Inflammatory macrophage treated with lipopolysaccharide for 4 hours (primary cell): ENCODE measurements at places on chromosomes 2 and 18.
A peak's percentile ranks its signal among the peaks of the same experiment; 100 is the strongest.

GRCh38 chr2:19195661-19196060 lies 162.8 kb downstream of the OSR1 start:
- no peak for DNase-seq

DNA sequence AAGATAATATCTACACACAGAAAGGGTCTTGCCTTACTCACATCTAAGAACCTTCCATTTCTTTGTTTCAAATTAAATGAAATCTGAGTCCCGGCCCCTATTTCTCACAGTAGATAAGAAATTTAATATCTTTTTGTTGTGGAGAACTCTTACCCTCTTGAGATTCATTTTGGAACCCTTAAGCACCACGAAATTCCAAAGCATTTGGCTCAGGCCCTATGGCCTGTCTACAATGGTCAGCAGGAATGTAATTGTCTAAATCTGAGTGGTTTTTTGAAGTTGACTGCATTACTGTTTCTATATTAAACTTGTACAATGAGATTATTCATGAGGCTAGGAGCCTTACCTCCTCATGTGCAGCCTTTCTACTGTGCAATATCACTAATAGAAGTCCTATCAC lies 723.3 kb downstream of the TSN start:
- no peak for DNase-seq

DNA sequence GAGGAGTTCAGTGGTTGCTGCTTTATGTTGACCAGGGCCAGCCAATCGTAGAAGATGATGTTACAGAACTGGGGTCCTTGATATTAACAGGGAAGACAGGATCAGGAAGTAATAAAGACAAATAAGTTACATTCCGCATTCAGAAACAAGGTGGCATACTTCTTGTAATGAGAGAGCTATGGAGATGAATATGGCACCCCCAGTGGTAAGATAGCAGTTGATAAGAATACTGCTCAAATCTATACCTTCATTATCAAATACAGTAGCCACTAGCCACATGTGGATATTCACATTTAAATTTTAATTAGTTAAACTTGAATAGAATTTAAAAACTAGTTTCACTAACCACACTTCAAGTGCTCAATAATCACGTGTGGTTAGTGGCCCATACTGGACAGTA lies 290.4 kb upstream of the RBMS1 start:
- no peak for DNase-seq

DNA sequence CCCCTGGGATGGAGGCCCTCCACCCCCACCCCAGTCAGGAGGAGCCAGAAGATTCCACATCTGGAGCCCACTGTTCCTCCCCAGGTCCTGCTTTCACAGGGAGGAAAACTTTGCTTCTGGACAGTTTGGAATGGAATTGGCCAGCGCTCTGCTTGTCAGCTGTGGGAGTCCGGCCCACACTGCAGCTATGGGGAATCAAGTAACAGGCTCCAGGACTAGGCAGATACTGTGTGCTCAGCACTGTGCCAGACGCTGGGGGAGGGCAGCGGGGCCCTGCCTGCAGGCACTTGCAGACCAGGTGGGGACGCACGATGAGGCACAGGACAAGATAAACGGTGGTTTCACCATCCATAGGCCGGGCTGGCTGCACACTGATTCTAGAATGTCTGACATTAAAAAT lies 114.0 kb downstream of the STPG4 start:
- DNase-seq = no peak

DNA sequence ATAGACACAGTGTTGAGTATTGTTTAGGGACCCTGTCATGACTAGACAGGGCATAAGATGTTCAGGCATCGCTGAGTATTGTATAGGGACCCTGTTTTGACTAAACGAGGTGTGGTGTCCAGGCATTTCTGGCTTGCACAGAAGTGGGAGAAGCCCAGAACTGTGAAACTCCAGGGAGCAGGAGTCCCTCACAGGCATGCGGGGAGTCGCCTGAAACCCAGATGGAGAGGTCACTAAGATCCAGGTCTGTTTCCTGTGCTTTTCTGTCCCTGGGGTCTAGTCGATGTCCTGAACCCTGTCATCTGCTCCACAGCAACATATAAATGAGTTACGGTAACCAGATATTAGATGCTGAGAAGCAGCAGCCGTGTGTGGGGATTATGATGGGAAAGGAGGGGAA lies 469.0 kb upstream of the SALL3 start:
- DNase-seq = no peak

GRCh38 chr2:111634995-111635538 lies 248.9 kb downstream of the ANAPC1 start:
- DNase-seq = no peak

DNA sequence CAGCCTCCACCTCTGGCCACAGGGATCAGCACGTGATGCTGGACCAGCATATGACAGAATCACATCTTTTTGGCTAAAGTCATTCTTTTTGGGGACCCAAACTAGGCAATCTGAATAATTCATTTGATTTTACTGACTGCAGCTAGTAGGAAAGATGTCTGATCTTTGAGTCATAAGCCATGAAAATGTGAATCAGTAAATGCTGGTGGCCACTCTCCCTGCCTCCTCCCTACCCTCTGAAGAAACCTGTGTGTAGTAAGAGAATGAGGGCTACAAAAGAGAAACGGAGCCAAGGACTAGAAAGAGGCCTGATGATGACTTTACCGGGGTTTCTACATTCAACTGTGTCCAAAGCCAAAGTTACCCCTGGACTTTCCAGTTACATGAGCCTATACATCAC lies 10.1 kb upstream of the LRPPRC start:
- no peak for DNase-seq

- DNase-seq = no peak
Observed at GRCh38 chr2:27280826-27281225, 1.4 kb upstream of the TRIM54 start.

DNA sequence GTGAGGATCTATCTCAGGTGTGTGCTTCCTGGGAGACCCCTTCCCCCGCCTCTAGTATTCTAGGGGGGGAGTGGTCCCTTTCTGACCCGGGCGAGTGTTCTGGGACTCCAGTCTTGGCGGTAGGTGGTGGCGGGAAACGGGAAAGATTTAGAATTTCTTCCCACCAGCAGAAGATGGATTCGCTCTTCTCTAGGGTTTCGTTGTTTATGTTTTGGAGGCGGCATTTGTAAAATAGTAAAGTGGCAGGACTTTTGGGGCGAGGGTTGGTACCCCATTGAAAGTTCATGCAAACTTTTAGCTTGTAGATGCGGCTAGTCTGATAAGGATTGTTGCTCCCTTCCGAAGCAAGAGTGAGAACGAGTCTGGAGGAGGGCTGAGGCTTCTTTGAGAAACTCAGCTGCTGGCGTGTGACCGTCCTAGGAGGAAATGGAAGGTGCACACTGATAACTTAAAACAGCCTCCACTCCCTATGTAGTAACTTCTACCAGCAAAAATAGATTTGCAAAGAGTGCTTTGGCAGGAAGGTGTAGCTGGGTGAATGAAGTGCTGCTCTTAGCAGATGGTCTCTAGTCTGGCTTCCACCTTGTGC lies 412 bp downstream of the GPD2 start:
- peak; percentile 43 for DNase-seq

DNA sequence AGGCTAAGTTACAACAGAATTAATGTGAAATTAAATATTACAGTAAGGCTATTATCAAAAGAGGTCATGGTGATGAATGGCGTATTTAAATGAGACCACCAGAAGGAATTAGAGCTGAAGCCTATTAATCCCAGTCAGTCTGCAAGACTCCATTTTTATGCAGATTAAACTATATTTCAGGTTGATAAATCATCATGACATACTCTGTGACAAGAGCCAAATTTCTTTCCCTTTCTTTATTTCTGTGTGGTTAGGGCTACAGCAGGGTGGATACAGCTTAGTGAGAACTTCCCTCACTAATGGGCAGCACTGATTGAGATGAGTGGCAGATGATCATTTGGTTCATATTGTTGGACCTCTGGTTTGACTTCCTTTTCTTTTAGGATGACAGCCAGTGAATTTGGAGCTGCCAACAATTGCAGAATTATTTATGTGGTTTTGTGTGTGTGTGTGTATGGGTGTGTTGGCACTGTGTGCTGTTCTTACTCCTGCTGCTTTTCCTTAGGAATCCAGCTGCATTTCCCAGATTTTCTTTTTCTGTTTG lies 481.3 kb downstream of the PIK3C3 start:
- no peak for DNase-seq

DNA sequence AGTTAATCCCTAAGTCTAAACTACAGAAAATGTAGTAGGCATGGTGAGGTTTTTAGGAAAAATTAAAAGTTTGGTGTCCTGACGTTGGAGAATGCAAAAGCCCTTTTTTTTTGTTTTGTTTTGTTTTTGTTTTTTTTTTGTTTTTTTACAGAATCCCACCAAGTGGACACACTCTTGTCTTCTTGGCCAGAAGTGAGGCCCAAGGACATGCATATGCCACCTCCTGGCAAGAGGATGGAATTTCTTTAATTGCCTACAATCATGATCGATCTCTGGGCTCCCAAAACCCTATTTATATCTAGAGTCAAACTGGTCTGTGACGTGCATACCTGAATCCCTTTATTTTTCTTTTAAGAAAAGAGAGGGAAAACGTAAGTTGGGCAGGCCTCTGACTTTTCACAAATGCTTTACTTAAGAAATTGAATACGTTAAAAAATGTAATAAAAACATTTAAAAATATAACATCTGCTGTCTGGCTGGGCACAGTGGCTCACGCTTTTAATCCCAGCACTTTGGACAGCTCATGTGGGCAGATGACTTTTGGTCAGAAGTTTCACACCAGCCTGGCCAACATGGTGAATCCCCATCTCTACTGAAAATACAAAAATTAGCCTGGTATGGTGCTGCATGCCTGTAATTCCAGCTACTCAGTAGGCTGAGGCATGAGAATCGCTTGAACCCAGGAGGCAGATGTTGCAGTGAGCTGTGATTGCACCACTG lies 502.7 kb downstream of the CBLN2 start:
- DNase-seq = no peak

DNA sequence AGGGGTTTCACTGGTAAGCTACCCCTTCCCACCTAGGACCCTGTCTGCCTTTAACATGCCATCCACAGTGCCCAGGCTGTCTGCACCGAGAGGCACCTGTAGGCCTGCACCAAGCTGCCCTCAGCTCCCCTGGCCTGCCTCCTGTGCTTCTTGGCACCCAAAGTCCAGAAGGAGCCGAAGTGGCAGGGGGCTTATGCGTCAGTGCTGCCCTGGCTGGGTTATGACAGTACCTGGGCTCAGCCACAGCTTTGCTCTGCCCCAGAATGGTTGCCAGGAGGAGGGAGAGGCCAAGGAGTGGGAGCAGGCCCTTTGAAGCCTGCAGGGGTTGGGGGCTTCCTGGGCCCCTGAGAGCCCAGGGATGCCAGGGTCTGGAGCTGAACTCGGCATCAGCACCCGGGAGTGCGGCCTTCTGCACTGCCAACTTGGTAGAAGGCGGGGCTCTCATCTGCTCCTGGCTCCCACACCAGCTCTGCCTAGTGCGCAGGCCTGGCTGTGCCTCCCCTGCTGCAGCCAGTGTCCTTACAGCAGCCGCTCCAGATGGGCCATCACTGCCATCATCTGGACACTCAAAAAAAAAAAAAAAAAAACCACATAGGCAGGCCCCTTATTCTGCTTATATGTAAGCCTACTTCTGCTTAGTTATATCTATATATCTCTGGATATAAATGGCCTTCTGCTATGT lies 155.4 kb downstream of the THSD7B start:
- no peak for DNase-seq

GRCh38 chr2:20650393-20650876 lies 463 bp downstream of the HS1BP3 start:
- peak; percentile 26 for DNase-seq

DNA sequence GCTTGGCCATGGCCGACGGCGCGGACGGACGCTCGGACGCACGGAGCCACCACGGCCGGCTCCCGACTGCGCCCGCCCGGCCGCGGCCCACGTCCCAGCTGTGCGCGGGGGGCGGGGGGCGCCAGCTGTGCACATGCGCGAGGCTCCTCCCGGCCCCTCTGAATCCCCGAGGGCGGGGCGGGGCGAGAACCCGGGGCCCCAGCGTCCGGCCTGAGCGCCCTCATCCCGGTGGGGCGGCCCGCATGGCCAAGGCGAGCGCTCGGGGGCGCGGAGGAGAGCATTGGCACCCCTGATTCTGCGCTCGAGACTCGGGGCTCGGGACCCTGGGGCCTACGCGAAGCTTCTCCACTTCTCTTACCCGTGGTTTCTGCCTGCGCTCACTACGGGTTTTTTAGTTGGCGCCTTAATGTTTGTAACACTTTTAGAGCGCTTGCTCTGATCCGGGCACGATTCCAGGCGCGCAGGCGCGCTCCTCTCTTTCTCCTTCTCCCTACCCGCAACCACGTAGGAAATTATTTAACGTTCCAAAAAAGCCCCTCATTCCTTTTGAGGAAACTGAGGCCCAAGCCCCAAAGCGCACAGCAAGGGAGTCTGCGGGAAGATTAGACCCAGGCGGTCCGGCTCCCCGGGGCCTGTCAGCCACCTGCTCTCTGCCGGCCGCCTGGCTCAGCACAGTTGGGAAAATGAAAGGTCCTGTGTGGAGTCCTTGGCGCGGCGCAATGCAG lies at the start of gene PXDN:
TSS of gene PXDN (minus strand) at position 70 of the 725 bp plus-strand sequence. CDS start at position 10, 60 bp downstream.
- no peak for DNase-seq
